Memory B cell (primary cell): ENCODE measurements at places on chromosomes 1 and 21.
A peak's percentile ranks its signal among the peaks of the same experiment; 100 is the strongest.

DNA sequence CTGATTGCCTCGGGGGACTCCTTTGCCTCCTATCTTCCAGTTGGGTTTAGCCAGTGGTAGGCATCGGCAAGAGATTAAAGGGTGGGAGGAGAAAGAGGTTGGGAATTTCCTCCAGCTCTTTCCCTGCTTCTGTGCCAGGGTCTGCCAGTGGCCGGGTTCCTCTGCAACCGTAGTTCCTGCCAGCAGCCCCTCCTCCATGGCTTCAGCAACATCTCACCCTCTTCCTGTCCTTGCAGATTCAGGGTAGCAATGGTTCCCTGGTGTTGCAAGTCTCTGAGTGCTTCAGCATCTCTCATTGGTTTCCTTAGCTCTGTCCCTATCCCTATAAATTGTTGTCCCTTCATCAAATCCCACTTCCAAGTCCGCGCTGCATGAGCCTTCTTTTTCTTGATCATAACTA is 223.1 kb upstream of the JUN start:
- no peaks in the 10 kb centered on the region for H3K27me3 ChIP-seq
- H3K27ac ChIP-seq: peak overlapping the region; percentile 52
- H3K4me1 ChIP-seq: peaks cover 42% of the 10 kb centered on the region
- DNase-seq: no peak

DNA sequence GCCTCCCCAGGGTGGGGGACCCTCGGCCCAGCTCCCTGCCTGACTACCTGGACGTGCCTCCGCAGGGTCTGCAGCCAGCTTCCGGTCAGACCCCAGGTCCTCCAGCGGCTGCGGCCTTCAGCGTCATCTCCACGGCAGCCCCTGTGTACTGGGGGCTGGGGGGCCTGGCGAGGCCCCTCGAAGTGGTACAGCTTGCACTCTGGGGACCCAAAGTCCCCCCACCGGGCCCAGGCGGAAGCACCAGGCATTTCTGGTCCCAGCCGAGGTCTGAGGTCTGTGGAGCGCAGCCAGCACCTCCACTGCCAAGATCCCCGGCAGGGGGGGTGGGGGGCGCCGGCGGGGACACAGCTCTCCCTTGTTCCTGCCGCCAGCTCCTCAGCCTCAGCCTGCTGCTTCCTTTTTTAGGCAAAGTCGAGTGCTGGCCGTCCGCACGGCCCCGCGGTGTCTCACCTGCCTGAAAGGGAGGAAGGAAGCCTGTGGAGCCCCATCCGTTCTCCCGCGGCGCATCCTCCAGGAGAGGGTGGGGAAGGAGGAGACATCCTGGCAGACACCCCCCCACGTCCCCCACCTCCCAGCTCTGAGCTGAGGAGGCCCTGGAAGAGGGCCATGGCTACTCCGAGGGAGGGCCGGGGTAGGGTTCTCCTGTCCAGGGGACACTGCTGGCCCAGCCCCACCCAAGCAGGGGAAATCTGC is 1.2 kb upstream of the VWA1 start:
- peaks cover 8% of the 10 kb centered on the region for H3K4me1 ChIP-seq
- H3K27ac ChIP-seq: no peak overlapping the region
- H3K27me3 ChIP-seq: peaks cover 14% of the 10 kb centered on the region
- no peak overlapping the region for H3K4me3 ChIP-seq

GRCh38 chr1:59128239-59128736 is 168.6 kb upstream of the FGGY start:
- no peaks in the 10 kb centered on the region for H3K4me1 ChIP-seq
- H3K27me3 ChIP-seq: peaks cover 5% of the 10 kb centered on the region
- DNase-seq: no peak
- no peak overlapping the region for H3K4me3 ChIP-seq
- peaks cover 2% of the 10 kb centered on the region for H3K36me3 ChIP-seq

GRCh38 chr1:207084232-207084631 is 4.4 kb upstream of the C4BPB start:
- no peaks in the 10 kb centered on the region for H3K36me3 ChIP-seq
- no peak overlapping the region for H3K4me3 ChIP-seq
- peaks cover 2% of the 10 kb centered on the region for H3K27me3 ChIP-seq
- DNase-seq: no peak
- H3K4me1 ChIP-seq: peaks cover 7% of the 10 kb centered on the region

GRCh38 chr1:95049935-95050334 is 22.8 kb downstream of the ALG14 start:
- DNase-seq: no peak
- H3K4me3 ChIP-seq: no peak overlapping the region
- no peaks in the 10 kb centered on the region for H3K36me3 ChIP-seq
- H3K4me1 ChIP-seq: no peaks in the 10 kb centered on the region
- H3K27me3 ChIP-seq: no peaks in the 10 kb centered on the region
- no peak overlapping the region for H3K27ac ChIP-seq

- no peak overlapping the region for H3K4me3 ChIP-seq
- no peak for DNase-seq
- peaks cover 2% of the 10 kb centered on the region for H3K36me3 ChIP-seq
- H3K4me1 ChIP-seq: peaks cover 2% of the 10 kb centered on the region
Measured at GRCh38 chr1:52400131-52400530, 4.1 kb downstream of the ORC1 start.
